ENCODE measurements at places on chromosomes 4 and X.
A peak's percentile ranks its signal among the peaks of the same experiment; 100 is the strongest.

DNA sequence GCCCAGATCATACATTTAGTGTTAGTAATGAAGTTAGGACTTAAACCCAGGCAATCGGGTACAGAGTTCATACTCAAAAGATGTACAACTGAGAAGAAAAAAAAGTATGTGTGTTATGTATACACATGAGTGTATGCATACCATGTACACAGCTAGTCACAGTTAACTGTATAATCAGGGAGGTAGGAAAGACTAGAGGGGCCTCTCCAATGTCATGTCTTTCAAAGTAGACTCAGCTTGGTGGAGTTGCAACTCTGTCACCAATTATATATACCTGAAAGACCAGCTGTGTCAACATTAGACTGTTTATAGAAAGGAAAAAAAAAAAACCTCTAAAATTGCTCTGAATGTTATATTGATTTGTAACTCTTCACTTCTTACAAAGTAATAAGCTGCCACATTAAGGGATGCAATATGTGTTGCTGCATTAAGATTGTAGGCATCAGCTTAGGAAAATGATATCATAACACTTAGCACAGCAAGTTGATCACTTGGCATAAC is 167.5 kb downstream of the DCTD start:
- DNase-seq: peak; percentile 70

GRCh38 chrX:106728337-106728736 is 1.8 kb downstream of the RNF128 start:
- no peak for DNase-seq

DNA sequence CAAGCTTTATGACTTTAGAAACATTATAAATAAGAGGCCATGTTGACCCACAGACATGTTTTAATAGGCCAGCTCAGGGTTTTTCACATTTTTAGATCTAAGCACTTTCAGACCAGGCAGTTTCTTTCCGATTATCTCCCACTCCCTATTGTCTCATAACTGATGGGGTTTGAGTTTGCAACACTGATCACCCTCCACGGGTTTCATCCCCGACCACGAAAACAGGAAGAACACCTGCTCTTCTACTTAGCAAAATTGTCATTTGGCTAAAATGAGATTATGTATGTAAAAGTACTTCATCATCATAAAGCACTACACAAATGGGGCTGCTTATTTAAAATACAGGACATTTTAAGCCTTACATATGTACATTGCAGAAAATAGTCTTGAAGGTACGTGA is 407.9 kb downstream of the HNRNPD start:
- DNase-seq: no peak

- DNase-seq: no peak
These were observed 121.3 kb upstream of the AMOT start for GRCh38 chrX:112961981-112962380.

- DNase-seq: no peak
These were observed 882 bp upstream of the STIM2 start for GRCh38 chr4:26859762-26860156.

GRCh38 chr4:5118994-5119835 is 67.9 kb downstream of the STK32B start:
- DNase-seq: no peak

DNA sequence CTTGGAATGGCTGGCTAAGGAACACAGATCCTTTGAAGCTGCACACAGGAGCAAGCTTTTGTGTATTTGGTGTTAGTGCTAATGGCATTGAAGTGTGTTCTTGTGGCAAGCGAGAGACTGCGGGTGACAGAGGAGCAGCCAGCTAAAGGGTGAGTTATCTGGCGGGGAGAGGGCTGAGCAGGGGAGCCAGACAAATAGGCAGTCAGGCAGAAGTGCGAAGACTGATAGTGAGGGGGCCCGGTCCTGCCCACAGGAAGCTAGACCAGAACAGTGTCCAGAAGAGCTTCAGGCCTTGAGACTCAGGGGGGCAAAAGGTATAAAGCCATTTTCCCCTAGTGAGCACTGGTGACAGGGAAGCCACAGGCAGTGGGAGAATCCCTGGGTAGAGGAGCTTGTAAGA is 49.6 kb upstream of the MAMLD1 start:
- no peak for DNase-seq

DNA sequence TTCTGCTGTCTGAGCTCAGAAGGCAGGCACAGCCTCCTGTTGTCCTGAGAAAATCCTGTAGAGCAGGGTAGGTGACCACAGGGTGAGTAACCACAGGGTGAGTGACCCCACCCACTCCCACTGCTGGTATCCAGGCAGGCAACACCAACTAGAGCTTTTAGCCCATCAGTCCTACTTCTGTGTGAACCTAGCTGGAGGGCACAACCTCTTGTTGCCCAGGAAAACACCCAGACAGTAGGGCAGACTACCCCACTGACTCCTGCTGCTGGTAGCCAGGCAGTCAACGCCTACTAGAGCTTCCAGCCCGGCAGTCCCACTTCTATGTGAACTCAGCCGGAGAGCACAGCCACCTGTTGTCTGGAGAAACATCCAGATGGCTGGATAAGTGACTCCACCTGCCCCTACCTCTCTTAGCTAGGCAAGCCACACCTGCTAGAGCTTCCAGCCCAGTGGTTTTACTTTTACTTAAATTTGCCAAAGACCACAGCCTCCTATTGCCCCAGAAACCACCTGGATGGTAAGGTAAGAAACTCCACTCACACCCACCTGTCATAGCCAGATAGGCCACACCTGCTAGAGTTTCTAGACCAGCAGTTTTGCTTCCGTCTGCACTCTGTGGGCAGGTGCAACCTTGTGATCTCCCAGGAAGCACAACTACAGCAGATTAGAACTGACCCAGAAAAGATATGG is 371.6 kb downstream of the INPP4B start:
- DNase-seq: no peak

DNA sequence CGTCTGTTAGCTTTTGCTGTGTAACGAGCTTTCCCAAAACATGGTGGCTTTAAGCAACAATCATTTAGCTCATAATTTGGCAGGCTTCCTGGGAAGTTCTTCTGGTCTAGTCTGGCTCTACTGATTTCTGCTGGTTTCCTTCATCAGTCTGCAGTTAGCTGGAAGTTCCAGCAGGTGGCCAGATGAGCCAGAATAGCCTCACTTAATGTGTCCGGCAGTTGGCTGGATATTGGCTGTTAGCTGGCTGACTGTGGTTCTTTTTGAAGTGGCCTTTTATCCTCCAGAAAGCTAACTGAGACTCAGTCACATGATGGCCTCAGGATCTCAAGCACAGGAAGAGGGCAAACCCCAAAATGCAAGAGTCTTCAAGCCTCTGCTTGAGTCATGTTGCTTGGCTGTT is 34.9 kb downstream of the FTHL17 start:
- no peak for DNase-seq
